ENCODE measurements at places on chromosomes 1 and 21.

- no peak for DNase-seq
Observed at GRCh38 chr1:170729225-170730002, 65.5 kb downstream of the PRRX1 start.

DNA sequence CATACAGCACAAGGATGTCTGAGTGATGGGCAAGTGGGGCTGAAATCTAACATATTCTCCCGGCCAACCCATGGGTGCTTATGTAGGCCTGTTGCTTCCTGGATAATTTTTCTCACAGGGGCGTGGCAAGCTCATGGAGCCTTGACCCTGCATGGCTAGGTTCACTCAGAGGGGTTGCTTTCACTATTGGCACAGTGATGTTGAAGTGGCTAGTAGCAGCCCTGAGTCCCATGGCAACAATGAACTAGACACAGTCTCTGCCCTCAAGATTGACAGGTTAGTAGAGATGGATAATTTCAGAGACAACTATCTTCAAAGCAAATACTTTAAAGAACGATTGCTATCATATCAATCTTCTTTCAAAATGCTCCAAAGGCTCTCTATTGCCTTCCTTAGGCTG is 6.5 kb upstream of the MAB21L3 start:
- DNase-seq = no peak

DNA sequence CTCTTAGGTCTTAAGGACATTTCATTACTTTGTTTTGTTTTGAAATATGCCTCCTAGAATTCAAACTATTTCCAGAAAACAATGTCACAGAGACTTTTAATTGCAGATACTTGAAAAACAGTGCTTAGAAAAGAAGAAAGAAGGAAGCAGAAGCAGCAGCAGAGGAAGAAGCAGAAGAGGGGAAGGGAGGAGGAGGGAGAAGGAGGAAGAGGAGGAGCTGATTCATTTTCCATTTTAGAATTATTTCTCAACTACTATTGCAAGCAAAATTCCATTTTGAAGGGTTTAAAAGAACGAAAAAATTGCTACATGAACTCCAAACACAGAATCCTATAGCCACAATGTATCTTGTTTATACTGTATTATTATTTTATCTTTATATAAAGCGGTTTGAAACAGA is 13.9 kb downstream of the RC3H1 start:
- DNase-seq = no peak

DNA sequence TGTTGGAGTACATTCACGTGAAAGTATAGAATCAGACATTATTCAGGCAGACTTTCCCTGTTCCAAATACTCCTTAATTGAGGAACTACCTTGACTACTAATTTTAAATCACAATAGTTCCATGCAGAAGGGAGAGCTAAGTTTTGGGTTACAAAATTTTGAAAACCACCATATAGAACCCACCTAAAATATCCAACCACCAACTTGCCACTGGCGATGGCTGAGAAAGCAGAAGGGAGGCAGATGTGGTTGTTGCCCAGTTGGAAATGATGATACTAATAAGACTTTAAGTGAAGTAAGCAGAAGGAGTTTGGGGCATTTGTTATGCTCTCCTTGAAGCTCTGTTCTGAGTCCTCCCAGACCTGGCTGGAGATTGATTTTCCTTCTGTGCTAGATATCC is 190.7 kb downstream of the HLX start:
- no peak for DNase-seq
